Mesothelial cell of epicardium (in vitro differentiated cells): ENCODE measurements at places on chromosomes 13 and 19.

DNA sequence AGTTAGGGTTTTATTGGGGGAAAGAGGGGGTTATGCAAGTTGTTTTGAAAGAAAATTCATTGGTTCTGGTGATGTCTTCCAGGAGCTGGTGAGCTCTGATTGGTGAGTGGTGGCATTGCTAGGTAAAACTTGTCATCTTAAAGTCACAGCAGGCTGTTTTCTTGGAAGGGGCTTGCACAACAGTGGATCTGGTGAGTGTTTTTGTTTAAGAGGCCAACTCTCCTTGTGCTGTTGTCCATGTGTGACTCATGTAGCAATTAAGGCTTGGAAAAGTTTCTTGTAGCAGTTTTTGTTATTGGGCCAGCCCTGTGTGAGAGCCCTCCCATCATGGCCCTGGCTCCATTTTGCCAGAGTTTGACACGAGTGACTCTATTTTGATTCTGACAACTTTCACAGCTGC is 109.4 kb downstream of the RFC3 start:
- DNase-seq = no peak

GRCh38 chr19:53812335-53812734 is 11.8 kb downstream of the NLRP12 start:
- no peak for DNase-seq

- DNase-seq = no peak
These were observed 21.9 kb downstream of the CCL25 start for GRCh38 chr19:8074501-8074900.

GRCh38 chr13:110346661-110347067 is 39.6 kb downstream of the COL4A2 start:
- no peak for DNase-seq

DNA sequence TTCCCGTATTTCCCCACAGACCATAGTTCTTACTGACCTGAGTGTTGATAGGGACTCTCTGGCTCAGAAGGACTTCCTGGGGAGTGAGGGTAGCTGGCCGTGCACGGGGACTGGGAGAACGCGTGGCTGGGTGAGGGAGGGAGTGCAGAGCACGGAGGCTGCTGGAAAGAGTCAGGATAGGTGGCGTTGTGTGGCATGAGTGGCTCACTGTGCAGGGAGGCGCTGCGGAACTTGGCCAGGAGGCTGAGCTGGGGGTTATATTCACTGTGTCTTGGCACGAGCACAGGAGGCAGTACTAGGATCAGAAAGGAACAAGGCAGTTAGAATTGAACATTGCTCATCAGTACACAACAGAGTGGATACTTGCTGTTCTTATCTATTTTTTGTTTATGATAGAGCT is 47.4 kb downstream of the SMAD9 start:
- no peak for DNase-seq

GRCh38 chr19:10007371-10008183 is 2.7 kb downstream of the COL5A3 start:
- DNase-seq = no peak

- DNase-seq = no peak
These were observed 30.2 kb downstream of the TMTC4 start for GRCh38 chr13:100644371-100644770.

DNA sequence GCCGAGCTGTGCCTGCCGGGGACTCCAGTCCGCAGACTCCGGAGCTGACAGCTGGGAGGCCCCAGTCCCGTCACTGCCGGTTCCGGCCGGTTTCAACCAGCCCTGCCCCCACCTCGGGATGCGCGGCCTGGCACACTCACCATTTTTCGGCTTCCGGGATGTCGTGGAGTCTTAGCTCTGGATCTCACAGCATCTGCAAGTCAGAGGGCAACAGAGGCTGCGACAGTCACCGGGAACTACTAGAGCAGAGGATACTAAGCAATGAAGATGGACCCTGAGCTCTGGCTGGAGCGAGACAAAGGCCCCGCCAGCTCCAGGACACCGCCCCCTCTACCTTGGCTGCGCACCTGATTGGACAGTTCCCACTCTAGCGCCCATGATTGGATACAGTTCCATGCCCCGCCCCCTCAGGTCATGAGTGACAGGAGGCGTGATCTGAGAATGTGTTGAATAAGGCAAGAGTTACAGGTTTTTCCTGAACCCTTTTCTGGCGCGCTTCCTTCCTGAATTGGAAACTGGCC is at the start of gene ZNF682:
Gene ZNF682 (minus strand): TSS at position 303 of the 521 bp plus-strand sequence. CDS start 160 bp downstream, at position 143.
- peak; percentile 94 for DNase-seq

- DNase-seq = no peak
These were observed 21.1 kb upstream of the ZSCAN18 start for GRCh38 chr19:58118979-58119733.

DNA sequence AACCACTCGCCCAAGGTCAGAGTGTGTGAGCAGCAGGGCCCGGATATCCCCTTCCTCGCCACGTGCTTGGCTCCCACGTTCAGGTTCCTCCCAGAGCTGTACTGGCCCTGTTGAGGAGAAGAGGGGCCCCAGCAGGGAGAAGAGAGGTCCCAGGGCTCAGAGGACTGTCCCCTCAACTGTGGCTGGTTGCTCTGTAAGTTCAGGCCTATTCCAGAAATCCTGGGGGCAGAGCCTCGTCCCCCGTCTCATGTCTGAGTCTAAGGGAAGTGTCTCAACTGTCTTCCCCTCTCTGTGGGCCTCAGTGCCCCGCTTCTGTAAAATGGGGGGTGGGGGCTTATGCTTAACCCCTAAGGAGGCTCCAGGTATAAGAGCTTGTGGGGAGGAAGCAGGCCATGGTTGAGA is 3.9 kb downstream of the PPP5C start:
- DNase-seq = no peak

DNA sequence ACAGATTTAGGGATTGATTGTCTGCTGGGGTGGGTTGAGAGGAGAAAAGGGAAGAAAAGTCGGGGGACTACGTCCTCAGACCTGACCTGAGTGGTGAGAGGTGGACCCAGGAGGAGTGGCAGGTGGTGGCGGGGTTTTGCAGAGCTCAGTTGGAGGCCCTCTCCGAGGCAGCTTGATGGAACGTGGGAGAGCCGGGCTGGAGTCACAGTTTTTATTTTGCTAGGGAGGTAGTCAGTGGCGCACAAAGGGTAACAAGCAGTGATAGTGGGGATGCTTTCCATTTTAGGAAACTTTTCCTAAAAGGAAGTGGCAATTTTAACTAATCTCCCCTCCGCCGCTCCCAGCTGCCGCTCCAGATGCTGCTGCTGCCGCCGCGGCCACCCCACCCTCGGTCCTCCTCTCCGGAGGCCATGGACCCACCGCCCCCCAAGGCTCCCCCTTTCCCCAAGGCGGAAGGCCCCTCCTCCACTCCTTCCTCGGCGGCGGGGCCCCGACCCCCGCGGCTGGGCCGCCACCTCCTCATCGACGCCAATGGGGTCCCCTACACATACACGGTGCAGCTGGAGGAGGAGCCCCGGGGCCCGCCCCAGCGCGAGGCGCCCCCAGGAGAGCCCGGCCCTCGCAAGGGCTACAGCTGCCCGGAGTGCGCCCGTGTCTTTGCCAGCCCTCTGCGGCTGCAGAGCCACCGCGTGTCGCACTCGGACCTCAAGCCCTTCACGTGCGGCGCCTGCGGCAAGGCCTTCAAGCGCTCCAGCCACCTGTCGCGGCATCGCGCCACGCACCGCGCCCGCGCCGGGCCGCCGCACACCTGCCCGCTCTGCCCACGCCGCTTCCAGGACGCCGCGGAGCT is 1.1 kb upstream of the ZNF581 start:
- DNase-seq = no peak

GRCh38 chr19:51784922-51785690 is 9.9 kb upstream of the FPR3 start:
- DNase-seq = no peak

DNA sequence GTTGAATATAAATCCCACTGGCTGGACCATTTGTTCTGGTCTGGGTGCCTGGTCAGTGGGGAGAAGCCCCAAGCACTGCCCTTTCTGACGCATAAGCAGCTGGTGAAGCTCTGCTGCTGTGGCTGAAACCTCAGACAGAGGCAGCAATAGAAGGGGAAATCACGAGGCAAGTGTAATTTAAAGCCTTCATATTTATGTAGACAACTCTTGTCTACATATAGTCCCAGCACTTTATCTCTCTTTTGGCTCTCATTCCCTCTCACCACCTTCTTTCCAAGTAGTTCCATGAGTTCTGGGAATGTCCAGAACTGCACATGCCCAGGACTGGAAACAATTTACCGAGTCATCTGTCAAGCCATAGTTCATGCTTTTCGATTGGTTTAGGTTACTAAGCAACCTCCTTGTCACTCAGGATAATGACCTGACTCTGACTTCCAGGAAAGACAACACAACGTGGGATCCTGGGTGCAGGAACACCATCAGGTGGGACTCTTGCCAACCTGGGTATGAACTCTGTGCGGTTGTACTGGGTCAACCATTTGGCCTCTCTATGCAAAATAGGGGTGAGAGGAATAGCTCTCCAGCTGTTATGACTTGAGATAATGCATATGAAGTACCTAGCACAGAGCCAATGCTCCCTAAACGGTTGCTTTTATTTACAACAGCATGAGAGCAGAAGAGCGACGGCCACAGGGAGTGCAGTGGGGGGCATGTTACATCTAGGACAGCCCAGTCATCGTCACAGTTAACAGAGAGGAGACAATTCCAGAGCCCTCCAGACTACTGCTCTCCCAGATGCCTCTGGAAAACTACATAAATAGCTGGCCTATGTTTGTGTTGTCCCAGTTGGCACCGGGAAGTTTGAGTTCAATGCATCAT is 321.9 kb downstream of the FOXO1 start:
- DNase-seq = no peak

GRCh38 chr19:10419646-10420443 is 493 bp upstream of the PDE4A start:
- no peak for DNase-seq
